ENCODE measurements at places on chromosomes 11 and 22.

- DNase-seq: no peak
These were observed 15.7 kb downstream of the FDX1 start for GRCh38 chr11:110445437-110445836.

DNA sequence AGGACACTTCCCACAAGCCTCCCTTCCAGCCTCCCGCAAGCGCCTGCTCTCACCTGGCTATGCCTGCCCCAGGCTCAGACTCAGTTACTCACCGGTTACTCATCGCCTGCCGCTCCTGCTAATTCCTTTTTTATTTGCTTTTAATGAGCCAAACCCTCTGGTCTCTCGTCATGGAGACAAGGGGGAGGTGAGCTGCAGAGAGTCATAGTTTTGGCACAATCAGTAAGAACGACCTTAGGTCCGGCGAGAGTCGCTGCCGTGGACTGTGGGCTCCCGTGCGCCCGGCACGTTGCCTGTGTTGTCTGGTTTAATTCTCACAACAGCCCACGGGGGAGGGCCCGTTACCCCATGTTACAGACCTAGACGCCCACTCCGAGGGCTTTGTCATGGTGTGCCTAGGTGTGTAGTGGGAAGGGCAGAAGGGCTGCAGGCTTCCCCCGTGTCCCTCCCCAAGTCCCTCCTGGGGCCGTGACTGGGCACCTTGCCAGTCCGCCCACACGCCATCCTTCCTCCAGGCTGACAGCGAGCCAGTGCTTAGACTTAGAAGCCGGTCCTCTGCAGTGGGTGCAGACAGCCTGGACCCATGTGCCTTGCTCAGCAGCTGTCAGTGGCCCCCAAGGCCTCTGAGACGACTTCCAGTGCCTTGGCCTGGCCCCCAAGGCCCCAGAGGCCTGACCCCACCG is 42.2 kb downstream of the WNT7B start:
- DNase-seq: no peak

GRCh38 chr22:42368379-42369249 is 63.6 kb downstream of the NFAM1 start:
- DNase-seq: peak; percentile 51

DNA sequence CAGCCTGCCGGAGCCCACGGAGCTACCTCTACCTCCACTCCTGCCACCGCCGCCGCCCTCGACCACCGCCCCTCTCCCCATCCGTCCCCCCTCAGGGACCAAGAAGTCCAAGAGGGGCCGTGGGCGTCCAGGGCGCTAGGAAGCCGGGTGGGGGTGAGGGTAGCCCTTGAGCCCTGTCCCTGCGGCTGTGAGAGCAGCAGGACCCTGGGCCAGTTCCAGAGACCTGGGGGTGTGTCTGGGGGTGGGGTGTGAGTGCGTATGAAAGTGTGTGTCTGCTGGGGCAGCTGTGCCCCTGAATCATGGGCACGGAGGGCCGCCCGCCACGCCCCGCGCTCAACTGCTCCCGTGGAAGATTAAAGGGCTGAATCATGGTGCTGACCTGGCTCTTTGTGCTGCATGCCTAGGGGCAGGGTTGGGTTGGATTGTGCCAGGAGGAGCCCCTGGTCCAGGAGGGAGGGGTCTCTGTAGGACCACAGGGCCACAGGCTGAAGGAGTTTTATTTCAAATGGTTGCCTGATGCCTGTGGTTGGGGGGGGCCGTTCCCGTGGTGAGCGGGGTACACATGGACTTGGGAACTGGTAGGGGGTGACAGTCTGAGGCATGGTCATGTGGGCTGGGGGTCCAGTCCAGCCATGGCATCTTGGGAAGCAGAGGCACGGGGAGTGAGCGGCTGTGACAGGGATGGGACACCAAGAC is 2.3 kb downstream of the PTPRCAP start:
- no peak for DNase-seq

DNA sequence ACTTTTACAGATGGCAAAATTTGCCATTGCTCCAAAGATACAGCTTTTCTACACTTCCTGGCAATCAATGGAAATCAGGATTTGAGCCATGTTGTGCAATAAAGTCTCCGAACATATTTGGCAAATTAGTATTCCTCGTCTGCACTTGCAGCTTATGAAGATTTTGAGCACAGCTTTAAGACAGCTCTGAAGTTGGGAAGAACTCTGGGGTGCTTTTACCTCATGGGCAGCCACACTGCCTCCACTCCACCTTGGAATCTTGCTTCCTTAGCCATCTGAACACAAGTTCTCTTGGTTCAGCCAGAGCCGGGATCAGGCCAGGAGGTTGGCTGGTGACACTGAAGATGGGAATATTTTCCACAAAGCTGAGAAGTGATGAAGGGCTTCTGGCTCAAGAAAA is 191.2 kb downstream of the CWF19L2 start:
- DNase-seq: no peak

- no peak for DNase-seq
These were observed 792.5 kb upstream of the LRRC4C start for GRCh38 chr11:42251984-42252383.

DNA sequence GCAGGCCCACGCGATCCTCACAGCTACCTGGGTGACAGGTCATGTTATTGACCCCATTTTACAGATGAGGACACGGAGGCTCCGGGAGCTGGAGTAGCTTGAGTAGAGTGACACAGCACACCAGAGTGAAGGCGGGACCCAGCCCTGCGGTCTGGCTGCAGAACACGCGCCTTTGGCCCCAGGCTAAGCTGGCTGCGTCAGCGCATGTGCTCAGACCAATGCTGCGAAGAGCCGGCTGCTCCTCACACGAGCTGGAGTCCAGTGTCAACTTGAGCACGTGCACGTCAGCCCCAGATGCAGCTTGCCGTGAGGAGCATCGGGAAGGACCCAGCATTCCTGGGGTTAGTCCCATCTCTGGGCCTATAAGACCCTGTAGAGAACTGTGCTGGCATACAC is 49.9 kb downstream of the SCUBE1 start:
- DNase-seq: no peak

DNA sequence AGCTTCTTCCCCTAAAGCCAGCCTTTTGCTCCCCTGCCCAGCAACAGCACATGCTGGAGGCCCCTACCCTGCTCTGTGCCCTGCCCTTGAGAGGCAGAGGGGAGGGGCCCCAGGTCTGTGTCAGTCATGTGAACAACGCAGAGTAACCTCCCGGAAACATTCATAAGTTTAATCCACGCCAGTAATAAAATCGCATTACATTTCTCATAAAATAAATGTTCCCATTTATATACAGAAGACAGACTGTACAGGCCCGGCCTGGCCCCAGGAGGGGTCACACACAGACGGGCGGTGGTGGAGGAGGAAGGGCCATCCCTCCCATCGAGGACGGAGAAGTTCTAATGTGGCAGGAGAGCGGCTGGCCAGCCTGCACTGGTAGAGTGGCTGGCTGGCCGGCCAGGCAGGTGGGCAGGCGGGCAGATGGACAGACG is 39.5 kb downstream of the LMO1 start:
- no peak for DNase-seq

DNA sequence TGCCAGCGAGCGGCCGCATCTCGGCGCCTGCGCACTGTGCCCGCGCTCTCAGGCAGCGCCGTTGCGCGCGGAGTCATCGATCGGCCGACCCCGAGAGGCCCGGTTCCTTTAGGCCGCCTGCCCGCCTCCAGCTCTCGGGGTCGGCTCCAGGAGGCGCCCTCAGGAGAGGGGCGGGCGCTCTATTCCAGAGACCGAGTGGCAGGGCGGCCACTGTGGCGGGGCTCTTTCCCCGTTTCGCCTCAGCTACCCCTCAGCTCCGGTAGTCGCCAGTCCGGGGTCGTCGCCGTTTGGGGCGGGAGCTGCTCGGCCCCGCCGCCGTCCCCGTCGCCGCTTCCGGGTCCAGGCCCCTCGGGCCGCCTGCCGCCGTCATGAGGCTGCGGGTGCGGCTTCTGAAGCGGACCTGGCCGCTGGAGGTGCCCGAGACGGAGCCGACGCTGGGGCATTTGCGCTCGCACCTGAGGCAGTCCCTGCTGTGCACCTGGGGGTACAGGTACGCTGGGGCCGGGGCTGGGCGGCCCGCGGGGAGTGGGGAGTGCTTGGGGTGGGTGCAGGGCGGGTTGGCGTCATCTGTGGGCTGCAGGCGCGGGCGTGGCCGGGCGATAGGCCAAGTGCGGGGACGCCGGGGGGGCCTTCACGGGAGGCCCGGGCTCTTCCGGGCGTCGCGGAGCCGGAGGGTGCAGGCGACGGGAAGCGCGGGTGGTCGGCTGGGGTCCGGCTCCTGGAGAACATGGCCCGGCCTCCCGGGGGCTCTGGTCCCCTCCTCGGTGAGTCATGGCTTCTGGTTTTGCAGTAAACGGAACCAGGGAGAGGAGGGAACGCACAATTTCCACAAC is at the start of gene FBXO7:
TSS of gene FBXO7 (plus strand) at position 177 of the 833 bp plus-strand sequence. CDS start at position 369, 192 bp downstream.
- peak; percentile 56 for DNase-seq

- peak; percentile 28 for DNase-seq
These were observed 31.3 kb downstream of the TRAF6 start for GRCh38 chr11:36478700-36479329.

DNA sequence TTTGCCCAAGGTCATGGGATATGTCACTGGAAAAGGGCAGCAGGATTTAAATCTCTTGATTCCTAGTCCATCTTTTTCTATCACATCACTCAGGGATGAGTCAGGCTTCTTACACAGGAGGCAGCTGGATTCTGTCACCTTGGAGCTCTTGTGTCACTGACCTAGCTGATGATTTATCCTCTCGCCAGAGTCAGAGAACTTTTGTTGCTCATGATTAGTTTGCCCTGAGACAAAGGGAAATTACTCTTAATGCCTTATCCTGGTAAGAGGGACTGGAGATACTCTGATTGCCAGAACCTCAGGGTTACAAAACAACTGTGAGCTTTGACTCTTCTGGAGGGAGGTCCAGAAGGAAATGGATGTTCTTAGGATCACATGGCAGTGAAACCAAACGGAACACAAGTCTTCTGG is 10.1 kb downstream of the COA4 start:
- DNase-seq: no peak

- DNase-seq: no peak
These were observed 22.2 kb downstream of the LARGE1 start for GRCh38 chr22:33898121-33898520.

GRCh38 chr11:128494418-128495332 is 92.7 kb downstream of the ETS1 start:
- no peak for DNase-seq

GRCh38 chr11:76803811-76804600 is 20.9 kb downstream of the TSKU start:
- DNase-seq: no peak

GRCh38 chr11:35158701-35159510 is 19.9 kb downstream of the CD44 start:
- no peak for DNase-seq

DNA sequence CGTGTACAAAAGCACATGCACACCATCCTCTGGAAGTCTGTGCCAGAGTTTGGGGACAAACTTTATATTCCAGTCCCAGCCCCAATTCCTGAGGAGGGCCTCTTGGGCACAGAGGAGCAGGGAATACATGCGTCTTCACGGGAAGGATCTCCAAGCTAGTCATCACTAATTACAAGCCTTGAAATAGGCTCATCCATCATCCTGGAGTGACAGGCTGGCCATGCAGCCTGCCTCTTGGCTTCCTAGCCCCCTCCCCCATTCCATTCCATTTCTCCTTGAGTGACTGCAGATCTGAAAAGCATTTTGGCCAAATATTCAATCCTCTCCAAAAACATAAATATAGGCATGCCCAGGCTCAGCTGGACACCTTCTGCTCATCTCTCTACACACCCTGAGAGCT is 24.8 kb downstream of the SERPING1 start:
- DNase-seq: no peak

DNA sequence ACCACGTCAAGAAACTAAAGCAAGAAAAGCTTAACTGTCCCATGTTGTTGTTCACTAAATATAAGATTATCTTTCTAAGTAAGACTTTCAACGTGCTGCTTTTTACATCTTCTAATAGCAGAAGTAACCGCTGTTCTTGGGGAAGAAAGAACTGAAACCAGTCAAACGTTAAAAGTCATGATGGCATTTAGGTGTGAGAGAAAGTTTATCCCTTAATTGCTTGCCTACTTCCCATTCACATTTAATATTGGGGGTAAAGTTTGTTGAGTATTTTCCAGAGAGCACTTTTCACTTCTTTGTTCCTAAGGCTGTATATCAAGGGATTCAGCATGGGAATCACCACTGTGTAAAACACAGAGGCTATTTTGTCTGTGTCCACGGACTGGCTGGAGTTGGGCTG is 970 bp downstream of the OR5B21 start:
- DNase-seq: no peak

GRCh38 chr22:34917239-34917638 is 148.7 kb upstream of the ISX start:
- no peak for DNase-seq

- no peak for DNase-seq
These were observed 899 bp upstream of the KLHDC7B start for GRCh38 chr22:50544746-50545253.

DNA sequence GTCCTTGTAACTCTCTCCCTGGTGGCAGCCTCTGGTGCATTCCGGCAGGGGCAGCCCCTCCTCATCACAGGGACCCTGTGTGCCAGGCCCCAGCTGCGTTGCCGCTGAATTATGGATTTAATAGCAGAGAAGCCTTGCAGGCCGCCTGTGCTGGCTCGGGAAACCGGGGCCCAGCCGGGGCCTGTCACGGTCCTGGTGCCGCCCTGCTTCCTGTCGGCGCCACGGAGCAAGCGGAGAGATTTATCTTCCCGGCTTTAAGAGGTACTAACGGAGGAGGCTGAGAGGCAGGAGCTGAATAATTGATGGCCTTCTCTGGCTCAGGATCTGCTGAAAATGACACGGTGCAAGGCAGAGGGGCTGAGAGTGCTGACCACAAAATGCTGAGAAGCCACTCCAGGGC is 54.0 kb upstream of the CCDC188 start:
- DNase-seq: no peak

DNA sequence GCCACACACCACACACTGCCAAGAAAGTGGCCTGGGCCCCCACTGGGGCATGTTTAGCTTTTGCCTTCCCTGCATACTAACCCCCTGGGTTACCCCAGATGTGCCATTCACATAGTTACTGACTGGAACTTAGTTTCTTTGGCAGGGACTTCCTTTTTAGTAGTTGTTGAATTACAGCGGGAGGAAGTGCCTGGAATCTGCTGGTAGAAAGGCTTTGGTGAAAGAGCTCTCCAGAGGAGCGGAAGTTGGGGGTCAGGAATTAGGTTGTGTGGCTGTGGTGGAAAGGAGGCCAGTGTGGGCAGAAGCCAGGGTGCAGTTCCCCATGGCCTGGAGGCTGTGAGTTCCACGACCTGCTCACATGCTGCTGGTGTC is 69.0 kb downstream of the MED15 start:
- no peak for DNase-seq

DNA sequence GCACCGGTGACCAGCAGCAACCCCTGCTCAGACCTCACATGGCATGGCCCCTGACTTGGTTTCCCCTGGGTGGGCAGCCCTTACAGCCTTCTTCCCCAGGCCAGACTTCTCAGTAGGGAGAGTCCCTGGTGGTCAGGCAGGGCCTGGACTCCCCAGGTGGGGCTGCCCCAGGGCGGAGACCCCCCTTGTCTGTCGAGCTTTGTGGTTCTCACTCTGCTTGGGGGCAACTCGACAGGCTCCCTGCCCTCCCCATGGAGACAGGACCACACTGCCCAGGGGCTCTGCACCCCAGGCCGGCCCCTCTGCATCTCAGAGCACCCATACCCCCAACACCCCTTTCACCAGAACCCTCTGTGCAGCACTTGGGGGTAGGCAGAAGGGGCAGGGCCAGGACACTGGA is 87.7 kb downstream of the MORC2 start:
- no peak for DNase-seq

GRCh38 chr11:7525424-7525823 is 11.6 kb downstream of the PPFIBP2 start:
- DNase-seq: no peak

GRCh38 chr22:29737251-29738117 is 17.7 kb downstream of the CABP7 start:
- DNase-seq: no peak

Measured in NCI-H748 treated with DMSO at 0.1 percent for 48 hours (cell line).